ENCODE measurements at places on chromosomes 2 and 18.

DNA sequence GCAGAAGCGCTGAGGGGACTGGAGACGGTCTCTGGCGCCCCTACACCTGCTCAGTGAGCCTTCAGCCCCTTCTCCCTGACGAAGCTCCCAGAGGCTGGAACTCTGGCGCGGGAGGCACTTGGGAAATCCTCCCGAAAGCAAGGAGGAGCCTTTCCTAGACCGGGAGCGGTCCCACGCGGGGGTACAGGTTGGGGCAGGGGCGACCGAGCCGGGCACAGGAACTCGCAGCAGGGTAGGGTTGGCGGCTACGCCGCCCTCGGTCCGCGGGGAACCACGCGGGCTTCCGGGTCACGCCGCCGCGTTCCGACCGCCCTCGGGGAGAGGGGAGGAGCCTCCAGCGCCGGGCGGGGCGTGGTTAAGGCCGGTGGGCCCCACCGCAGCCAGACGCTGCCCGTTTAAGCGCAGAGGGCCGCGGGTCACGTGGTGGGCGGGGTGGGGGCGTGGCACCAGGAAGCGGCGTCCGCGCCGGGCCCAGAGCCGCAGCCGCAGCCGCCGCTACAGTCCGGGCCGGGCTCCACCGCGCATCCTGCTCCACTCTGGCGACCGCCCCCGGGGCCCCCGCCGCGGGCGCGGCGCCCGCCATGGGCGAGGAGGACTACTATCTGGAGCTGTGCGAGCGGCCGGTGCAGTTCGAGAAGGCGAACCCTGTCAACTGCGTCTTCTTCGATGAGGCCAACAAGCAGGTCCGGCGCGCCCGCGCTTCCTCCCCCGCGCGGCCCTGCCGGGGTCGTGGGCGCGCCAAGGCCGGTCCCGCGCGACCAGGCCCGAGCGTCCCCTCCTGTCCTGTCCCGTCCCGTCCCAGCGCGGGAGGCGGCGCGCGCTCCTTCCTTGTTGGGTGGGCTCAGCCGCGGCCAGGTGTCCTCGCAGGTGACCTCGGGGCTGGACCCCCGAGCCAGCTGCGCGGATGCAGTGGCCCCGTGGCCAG lies at the start of gene RMC1:
RMC1 (plus strand) TSS at position 474 of the 925 bp plus-strand sequence; CDS start at position 582, 108 bp downstream.
- peak; percentile 98 for DNase-seq

DNA sequence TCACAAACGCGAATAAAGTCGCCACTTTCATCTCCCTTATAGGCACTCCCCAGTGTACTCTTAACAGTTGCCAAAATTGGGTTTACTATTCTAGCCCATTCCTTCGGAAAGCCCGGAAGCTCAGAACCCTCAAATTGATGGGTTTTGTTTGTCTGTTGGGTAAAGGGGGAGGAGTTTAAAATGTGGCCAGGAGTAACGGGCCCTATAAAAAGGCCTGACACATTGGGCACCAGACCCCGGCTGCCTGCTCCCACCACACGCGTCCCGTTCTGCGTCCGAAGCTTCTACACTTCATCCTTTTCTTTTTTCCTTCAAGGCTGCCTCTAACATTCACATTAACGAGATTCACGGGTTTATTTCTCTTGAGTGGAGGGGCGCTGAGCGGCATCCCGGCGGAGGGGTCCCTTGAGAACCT lies 837 bp downstream of the NHEJ1 start:
- no peak for DNase-seq

GRCh38 chr18:63445037-63445436 lies 22.8 kb upstream of the VPS4B start:
- DNase-seq: no peak

DNA sequence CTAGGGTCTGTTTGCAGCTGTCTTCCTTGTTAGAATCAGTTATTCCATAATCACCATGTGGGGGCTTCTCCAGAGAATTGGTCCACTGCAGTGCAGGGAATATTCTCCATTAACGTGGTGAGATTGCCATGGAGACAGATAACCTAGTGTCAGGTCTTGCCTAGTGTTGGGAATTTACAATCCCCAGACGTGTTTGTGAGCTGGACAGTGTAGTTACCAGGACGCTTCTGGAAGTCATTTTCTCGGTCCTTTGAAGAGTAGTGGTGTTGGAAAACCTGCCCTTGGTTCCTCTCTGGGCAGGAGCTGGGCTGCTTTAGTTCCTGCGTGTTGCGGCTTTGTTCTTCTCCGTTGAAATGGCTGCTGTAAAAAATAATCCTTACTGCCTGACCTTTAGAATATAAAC lies 68.8 kb upstream of the LYPD6B start:
- no peak for DNase-seq

DNA sequence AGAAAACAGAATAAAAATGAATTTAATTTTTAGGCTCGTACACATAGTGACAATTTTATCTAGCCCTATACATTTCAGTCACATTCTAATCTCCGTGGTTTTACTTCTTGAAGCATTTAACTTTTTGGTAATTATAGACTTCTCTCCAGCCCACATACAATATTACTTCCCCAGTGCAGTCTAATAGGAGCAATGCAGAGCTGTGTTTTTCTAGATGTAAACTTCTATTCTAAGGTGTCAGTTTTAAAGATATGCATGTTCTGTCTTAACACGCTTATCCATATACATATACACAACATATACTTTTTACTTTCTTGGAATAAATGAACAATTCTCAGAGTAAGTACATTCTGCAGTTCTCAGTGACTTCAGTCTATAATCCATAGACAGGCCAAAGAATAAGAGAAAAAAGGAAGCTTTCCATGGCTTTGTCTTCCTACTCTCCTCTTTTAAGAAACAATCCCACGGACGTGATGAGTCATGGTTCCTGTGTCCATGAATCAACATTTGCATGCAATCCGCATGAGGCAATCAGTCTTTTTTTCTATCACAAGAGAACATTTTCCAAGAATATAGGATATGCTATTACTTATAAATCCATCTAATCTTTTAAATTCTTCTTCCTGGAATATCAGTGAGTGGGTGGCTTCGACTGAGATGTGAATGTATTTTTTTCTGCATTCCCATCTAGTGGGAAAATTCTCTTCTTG lies 42.8 kb downstream of the CCDC102B start:
- no peak for DNase-seq

DNA sequence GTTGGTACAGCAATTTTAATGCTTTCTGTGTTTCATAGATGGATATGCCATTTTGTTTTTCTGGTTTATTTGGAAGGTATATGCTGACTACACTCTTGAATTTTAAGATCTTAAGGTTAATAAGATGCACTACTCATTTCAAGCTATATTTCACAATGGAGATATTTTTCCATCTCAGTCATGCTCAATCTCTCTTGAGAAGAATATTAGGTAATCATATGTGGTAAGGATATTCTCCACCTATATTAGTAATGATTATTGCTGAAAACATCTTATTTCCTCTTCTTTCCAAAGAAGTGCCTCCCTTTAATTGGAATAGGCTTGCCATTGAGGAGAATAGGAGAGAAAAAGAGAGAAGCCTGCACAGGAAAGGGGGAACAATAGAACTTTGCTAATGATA lies 40.1 kb downstream of the EPB41L3 start:
- no peak for DNase-seq

DNA sequence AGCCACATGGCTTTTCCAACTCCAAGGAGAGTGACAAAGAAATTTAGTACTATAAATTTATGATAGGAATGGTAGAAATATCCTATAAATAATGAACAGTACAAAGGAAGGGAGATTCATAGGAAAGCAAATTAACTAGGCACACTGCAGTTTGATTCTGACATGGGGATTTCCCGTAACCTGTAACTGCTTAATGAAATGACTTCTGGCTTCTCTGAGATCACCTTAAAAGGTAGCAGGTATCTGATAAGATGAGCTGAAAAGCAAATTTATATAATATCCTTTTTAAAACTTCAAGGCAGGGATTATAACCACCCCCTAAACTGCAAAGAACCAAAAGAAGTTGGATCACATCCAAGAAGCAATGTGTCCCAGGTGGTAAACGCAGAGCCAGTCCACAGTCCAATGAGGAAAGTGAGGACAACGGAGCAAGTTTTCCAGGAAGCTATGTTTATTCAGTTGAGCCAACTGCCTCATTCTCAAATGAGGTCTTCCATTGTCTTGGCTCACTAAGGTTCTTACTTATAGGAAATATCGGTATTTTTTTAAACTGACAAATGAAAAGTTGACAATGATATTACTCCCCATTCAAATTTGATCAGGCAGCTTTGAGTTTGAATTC lies 43.0 kb downstream of the WIPF1 start:
- no peak for DNase-seq

GRCh38 chr2:15346624-15347023 lies 214.5 kb downstream of the NBAS start:
- no peak for DNase-seq

GRCh38 chr2:54672590-54673456 lies 50.6 kb upstream of the EML6 start:
- no peak for DNase-seq

DNA sequence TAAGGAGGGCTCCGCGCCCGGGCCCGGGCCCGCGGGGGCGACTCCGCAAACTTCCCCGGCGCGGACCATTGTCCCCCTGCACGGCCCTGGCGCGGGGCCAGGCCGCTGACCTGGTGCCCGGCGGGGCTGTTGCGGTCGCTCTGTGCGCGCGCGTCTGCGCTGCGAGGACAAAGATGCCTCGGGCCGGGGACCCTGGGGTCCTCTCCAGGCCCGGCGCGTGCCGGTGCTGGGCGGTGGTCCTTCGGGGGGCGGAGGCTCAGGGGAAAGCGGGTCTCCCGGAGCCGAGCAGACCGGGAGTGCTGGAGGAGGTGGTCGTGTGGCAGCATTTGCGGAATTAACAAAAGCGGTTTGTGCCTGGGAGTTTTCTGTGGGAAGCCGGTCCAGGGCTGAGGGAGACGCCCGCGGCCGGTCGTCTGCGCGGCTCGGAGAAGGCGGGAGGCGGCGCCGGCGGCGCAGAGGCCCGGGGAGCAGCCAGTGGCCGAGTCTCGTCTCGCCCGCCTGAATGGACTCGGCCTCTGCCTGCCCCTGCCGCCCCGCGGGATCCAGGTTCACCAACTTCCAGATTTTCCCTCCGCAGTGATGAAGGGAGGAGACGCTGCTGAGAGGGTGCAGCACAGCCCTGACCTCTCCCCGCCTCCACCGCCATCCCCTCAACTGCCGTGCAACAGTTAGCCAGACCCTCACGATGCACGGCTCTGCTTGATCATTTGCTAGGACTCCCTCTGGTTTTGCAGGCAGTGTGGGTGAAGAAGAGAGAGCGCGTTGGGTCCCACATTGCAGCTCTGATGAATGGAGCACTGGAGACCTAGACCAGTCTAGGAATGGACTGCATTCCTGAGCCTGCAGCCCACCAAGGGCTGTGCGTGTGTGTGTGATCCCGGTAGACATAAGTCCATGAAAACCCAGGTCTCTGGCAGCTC lies 705 bp downstream of the EFR3B start:
- peak; percentile 49 for DNase-seq

DNA sequence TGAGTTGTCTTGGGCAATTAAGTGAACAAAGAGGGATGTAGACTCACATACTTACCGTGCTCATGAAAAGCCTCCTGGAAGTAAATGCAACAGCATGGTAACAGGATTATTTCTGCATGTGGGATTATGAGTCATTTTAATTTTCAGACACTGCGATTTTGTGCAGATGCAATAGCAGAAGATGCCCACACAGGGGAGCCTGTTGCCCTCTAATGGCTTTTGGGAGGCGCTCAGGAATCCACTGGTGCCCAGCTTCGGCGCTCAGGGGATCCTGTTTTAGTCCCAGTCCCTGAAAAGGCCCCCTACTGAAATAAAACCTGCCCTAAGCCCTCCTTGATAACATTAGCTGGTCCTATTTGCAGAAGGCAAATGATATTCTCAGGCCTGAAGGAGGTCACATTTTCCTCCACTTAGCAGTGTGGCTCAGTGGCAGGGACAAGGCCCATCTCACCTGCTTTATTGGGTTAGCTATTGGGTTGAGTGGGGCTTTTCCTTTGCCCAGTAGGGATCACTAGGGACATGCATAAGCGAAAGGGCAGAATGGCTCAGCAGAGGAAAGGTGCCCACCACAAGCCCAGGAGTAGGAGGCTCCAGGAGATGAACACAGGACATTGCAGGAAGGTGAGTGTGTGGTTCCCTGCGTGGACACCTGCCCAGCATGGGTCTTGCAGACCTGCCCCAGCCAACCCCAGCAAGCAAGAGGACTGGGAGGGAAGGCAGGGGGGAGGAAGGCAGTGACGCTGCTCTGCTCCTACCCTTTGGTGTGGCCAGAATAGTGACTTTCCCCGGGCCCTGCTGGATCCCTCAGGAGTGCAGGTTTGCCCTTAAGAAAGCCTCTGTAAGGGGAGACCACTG lies 26.5 kb upstream of the KCNS3 start:
- DNase-seq: peak; percentile 59

DNA sequence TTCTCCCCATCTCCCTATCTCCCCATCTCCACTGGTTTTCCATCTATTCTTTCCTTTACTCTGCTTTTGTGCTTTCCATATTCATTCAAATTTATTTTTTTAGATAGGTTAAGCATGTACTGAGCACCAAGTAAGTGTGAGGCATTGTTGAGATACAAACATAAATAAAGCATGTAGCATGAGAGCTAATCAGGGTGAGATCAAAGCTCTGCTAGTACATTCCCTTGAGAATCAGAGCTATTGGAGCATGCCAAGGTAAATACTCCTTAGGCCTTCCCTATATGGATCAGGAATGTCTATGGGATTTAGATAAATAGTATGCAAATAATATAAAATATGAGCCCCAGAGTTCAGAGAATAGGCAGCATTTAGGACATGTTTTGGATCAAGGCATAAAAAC lies 25.3 kb downstream of the BABAM2 start:
- no peak for DNase-seq

DNA sequence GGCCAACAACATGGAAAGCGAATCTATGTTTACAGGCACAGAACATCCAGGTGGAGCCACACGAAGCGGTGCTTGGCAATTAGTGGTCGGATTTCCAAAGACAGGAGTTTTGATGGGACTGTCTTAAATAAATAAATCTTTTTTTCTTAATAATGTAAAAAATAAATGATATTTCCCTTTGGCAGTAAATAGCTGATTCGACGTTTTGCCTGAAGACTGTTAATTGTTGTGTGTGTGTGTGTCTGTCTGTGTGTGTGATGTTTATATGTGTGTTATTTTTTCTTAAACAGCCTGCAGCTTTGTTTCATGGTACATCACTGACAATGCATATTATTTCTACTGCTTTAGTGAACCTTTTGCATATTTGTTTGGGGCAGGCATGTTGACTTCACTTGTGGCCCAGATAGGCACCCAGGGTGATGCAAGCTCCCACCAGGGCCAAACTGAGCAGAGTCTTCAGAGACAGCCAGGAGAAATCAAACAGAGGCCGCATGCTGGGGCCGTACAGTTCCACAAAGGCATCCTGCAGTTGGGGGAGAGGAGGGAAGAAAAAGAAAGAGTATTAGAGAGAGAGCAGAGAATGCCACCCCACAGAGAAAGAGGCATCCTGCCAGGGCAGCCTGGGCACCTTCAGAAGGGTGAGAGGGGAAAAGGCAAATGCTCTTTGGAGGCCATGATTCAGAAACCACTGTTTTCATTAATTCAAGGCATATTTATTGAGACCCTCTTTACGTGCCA lies 191.2 kb downstream of the BCL2 start:
- DNase-seq: no peak

GRCh38 chr2:8680822-8681760 lies 765 bp upstream of the ID2 start:
- DNase-seq: peak; percentile 73

DNA sequence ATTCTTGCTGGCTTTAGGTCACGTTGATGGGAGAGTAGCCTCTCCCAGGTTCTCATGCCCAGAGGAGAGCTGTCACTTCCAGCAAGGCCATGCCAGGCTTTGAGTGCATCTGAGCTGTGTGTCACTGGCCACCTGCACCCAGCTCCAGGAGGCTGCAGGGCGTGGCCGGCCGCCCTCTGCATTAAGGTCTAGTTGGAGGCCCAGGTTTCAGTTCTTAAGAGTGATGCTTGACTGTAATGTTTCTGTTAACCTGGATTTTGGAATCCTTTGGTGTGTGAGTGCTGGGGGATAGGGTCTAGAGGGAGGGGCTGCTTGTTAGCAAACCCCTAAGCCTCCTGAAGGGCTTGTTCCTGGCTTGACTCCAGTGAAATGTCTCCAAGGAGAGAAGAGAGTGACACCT lies 140.1 kb downstream of the ACOXL start:
- DNase-seq: no peak

Measured in left lobe of liver (tissue), 2 donors.